SK-N-MC (cell line): ENCODE measurements at places on chromosomes 2 and 18.

GRCh38 chr2:98637401-98638147, 29.2 kb downstream of the UNC50 start:
- no peak for DNase-seq

- DNase-seq: no peak
Observed at GRCh38 chr18:44273298-44273697, 407.4 kb upstream of the SETBP1 start.

DNA sequence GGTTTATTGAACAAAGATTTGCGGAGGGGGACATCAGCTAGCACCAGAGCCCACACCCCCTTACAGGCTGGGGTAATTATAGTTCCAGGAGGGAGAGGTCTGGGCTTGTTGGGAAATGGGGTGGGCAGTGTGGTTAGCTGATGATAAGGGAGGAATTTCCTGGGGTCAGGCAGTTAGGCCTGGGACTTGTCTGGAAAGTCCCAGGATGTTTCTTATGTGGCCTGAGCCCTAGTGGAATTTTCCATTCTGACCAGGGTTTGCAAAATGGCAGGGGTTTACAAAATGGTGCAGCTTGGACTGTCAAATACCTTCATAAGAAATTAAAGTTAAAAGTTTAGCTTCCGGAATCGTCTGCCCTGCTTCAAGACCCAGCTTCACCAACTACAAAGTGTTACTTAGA, 199.1 kb downstream of the FBXO15 start:
- DNase-seq: no peak

DNA sequence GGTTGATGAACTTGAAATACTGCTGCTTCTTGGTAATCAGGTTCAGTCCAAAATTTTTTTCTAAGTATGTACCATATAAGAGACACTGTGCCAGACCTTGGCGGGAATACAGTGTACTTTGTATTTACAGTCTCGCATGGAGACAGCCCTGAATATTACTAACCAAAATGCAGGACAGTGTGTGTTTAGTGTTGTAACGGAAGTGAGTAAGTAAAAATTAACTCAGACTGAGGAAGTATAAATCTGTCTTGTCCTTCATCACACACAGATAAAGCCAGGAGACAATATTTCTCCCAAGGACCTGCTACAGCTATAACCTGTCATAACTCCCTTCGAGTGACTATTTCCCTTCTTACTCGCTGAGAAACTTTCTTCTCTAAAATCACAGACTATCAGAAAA, 76.9 kb downstream of the ACTR3 start:
- DNase-seq: no peak

- DNase-seq: no peak
Observed at GRCh38 chr2:201880579-201880978, 74.2 kb downstream of the CDK15 start.

GRCh38 chr2:70639841-70640436, 86.3 kb upstream of the TGFA start:
- DNase-seq: no peak

DNA sequence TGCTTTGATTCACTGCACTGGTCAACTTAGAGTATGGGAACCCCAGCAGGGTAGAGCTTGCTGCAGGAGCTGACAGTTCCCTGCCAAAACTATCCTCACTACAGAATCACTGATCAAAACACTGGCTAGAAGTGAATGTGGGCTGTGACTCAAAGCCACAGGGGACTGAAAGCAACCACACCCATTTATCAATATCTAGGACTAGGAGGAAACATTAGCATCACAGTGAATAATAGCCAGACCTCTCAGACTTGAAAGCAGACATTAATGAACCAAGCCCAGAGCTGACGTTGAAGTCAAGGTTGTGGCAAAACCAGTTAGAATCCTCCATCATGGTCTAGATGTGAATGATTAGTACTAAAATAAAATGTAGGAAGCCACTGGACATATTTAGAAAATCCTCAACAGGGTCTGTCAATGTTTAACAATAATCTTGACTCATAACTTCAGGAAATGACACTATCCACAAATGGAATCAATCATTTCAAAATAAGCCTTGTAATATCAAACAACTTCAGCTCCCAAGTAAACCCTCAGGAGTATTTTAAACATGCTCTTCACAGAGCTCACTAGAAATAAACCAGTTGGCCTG, 131.4 kb downstream of the CDH20 start:
- DNase-seq: no peak
